CD14-positive monocyte (primary cell): ENCODE measurements at places on chromosomes 12 and 14.

GRCh38 chr12:72829838-72830237, 557.7 kb downstream of the TRHDE start:
- DNase-seq, result no peak
- no peak overlapping the region for H3K27ac ChIP-seq
- no peak overlapping the region for H3K4me3 ChIP-seq
- no peaks in the 10 kb centered on the region for H3K36me3 ChIP-seq

- no peaks in the 10 kb centered on the region for H3K36me3 ChIP-seq
- no peaks in the 10 kb centered on the region for H3K27me3 ChIP-seq
- H3K4me1 ChIP-seq, result no peaks in the 10 kb centered on the region
- no peak overlapping the region for H3K27ac ChIP-seq
- DNase-seq, result no peak
Observed at GRCh38 chr12:25397001-25397400, 146.3 kb upstream of the KRAS start.

DNA sequence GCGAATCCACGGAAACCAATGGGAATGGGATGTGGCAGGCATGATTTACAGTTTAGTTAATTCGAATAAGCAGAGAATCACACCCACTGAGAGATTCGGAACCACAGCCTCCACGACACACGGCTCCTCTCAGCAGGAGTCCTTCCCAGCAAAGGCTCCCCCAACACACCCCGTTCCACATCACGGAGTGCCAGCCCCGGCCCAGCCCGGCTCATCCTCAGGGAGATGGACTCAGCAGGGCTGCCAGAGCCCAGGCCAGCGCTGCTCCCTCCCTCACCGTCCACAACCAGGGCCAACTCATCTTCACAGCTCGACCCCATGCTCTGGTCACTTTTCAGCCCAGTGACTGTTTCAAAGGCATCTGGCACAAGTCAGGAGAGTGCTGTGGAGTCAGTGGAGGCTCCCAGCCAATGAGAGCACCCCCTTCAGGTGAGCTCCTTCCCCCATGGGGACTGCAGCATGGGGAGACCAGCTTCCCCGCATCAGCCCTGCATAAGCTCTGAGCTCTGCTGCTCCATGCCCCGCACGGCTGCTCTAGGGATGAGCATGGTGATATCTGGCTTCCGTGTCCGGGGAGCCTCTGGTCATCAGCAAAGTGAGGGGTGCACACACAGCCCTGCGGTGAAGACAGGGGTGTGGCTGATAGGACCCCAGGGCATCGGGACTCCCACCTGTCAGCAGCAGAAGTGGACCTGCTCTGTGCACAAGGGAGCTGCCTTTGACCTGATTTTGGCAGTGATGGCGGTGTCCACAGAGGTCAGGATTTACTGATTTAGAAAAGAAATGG, 238.8 kb upstream of the SFSWAP start:
- no peak overlapping the region for H3K4me3 ChIP-seq
- no peak for DNase-seq
- H3K36me3 ChIP-seq, result no peaks in the 10 kb centered on the region

DNA sequence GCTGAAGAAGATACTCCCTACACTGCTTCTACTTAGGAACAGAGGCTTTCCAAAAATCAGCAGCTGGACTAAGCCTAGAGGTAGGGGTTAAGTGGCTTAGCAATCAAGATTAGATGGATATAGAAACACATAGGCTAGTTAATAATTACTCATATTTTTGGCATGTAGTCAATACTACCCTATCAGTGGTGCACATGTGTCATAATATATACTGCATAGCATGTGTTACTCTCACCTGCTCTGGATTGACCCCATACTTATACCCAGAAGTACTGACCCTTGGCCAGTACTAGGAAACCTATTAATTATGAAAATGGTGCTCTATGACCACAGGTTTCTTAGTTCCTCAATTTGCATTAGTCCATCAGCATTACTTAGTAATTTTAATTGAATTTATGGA, 528.4 kb upstream of the LMO3 start:
- H3K27ac ChIP-seq, result no peak overlapping the region
- no peak overlapping the region for H3K4me3 ChIP-seq
- H3K36me3 ChIP-seq, result no peaks in the 10 kb centered on the region
- H3K4me1 ChIP-seq, result no peaks in the 10 kb centered on the region
- DNase-seq, result no peak

GRCh38 chr12:104653730-104654664, 197.2 kb downstream of the CHST11 start:
- H3K27me3 ChIP-seq, result no peaks in the 10 kb centered on the region
- peaks cover 72% of the 10 kb centered on the region for H3K4me1 ChIP-seq
- no peaks in the 10 kb centered on the region for H3K36me3 ChIP-seq
- H3K27ac ChIP-seq, result no peak overlapping the region
- no peak overlapping the region for H3K4me3 ChIP-seq

- no peaks in the 10 kb centered on the region for H3K36me3 ChIP-seq
- H3K27ac ChIP-seq, result no peak overlapping the region
- H3K27me3 ChIP-seq, result no peaks in the 10 kb centered on the region
- no peak for DNase-seq
- no peak overlapping the region for H3K4me3 ChIP-seq
- no peaks in the 10 kb centered on the region for H3K4me1 ChIP-seq
Observed at GRCh38 chr14:91649930-91650329, 82.0 kb downstream of the CATSPERB start.

GRCh38 chr12:49358483-49359141, 8.7 kb upstream of the SPATS2 start:
- H3K4me1 ChIP-seq, result no peaks in the 10 kb centered on the region
- no peak overlapping the region for H3K4me3 ChIP-seq
- no peak overlapping the region for H3K27ac ChIP-seq
- peaks cover 7% of the 10 kb centered on the region for H3K27me3 ChIP-seq
- DNase-seq, result peak; percentile 64

GRCh38 chr14:61215222-61216020, 65.7 kb downstream of the TMEM30B start:
- H3K36me3 ChIP-seq, result no peaks in the 10 kb centered on the region
- peaks cover 2% of the 10 kb centered on the region for H3K27me3 ChIP-seq
- no peaks in the 10 kb centered on the region for H3K4me1 ChIP-seq

- H3K27ac ChIP-seq, result no peak overlapping the region
- H3K36me3 ChIP-seq, result no peaks in the 10 kb centered on the region
- H3K27me3 ChIP-seq, result no peaks in the 10 kb centered on the region
- no peak overlapping the region for H3K4me3 ChIP-seq
- no peak for DNase-seq
Observed at GRCh38 chr14:64997108-64997794, 10.6 kb downstream of the FNTB start.

DNA sequence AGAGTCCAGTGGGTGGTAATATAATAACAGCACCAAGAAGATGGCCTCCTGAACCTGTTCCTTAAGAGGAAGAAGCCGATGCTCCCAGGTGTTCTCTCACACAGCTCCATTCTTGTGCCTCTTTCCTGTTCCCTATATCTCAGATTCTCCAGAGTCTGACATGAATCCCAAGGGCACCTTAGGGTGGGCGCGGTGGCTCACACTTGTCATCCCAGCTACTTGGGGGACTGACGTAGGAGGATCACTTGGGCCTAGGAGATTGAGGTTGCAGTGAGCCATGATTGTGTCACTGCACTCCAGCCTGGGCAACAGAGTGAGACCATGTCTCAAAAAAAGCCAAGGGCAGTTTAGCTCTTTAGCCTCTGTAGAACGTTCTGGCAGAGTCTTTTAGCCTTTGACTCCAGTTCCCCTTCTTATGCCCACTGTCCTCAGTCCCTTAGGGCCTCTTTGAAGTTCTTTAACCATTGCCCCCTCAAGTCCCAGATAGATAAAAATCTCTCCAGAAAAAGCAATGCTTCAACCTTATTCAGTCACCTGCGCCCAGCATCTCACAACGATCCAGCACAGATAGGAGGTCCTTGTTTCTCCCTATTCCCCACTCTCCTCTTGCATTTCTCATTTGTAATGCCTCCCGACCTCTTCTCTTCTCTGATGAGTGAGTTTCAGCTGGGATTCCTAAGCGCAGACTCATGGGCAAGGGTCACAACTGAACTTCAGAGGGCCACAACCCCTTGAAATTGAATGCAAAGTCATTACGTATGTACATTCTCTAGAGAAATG, 4.7 kb downstream of the CCDC184 start:
- no peaks in the 10 kb centered on the region for H3K36me3 ChIP-seq
- DNase-seq, result no peak
- H3K4me3 ChIP-seq, result no peak overlapping the region
- H3K27ac ChIP-seq, result no peak overlapping the region
- H3K27me3 ChIP-seq, result peaks cover 32% of the 10 kb centered on the region
- peaks cover 13% of the 10 kb centered on the region for H3K4me1 ChIP-seq
